Memory B cell (primary cell): ENCODE measurements at places on chromosomes 3 and 15.

DNA sequence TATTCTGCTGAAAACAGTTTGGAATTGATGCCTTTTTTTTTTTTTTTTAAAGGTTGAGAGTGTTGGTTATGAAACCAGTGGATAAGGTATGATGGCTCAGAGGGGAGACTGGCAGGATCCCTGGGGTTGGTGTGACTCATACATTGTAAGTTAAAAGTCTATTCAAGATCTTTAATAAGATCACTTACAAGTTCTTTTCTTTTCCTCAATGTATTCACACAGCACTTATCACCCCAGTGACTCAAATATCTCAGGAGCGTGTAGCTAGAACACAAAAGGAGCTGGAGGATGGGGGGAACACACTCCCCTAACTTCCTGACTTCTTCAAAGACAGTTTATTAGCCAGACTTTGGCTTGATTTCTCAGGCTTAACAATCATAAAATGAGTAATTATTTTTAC, 285.3 kb downstream of the SV2B start:
- no peak for DNase-seq

- no peak for DNase-seq
Observed at GRCh38 chr3:133136114-133137041, 98.2 kb downstream of the TMEM108 start.

- DNase-seq = no peak
Observed at GRCh38 chr15:57223345-57223744, 153.0 kb upstream of the CGNL1 start.

GRCh38 chr15:41772720-41773331, 1.5 kb upstream of the MAPKBP1 start:
- peak; percentile 54 for DNase-seq

DNA sequence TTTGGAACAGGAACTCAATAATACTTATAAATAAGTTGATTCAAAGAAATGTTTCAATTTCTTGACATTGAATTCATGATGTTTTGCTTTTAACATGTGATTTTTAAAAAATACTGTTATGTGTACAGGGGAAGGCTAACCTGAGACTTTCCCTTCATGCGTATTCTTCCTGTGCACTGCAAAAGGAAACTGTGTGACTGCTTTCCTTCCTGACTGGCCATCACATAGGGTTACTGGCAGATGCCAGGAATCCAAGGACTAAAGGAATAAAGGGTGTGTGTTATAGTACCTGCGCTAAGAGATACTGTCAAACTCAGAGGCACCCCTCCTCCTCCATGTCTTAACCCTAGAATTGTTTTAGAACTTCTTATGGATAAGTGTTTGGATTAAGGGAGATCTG, 236.0 kb downstream of the UBE2E2 start:
- no peak for DNase-seq

DNA sequence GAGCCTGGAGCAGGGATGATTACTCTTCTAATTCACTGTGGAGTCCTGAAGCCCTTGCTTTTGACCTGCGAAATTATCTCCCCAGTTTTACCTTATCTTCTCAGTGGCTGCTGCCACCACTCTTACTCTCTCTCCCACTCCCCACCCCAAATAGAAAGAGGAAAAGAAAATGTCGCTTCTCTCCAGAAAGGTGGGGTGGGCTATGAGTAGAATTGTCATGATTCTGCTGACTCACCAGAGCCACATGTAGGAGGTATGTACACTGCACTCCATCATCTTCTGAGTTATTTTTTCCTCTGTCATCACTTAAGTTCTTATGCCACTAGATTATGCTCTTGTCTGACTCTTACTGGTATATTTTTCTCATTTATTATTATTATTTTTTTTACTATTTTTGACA, 43.9 kb upstream of the TMEM158 start:
- DNase-seq = no peak

DNA sequence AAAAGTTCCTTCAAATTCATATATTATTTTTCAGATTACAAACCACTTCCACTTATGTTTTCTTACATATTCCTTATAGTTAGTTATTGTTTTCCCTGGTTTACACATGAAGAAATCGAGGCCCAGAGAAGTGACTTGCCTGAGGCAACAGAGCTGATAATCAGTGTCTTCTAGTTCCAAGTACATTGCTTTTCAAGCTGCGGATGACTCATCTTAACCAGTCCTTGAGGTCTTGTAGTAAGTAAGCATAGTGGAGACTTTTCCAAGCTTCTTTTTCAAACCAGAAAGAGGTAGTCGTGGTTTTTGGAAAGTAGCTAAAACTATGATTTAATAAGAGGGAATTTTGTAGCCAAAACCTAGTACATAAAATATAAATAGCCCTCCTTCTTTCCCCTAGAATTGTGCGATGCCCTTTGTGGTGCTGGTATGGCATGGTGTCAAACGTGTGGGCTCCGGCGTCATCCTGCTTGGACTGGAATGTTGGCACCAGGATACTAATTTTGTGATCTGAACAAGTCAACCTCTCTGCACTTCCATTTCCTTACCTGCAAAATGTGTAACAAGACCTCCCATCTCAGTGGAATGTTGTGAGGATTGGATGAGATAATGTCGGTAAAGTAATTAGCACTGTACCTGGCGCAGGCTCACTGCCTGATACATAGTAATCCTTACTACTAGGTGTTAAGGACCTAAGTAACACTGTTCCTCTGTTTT, 19.0 kb upstream of the DLG1 start:
- DNase-seq = no peak

DNA sequence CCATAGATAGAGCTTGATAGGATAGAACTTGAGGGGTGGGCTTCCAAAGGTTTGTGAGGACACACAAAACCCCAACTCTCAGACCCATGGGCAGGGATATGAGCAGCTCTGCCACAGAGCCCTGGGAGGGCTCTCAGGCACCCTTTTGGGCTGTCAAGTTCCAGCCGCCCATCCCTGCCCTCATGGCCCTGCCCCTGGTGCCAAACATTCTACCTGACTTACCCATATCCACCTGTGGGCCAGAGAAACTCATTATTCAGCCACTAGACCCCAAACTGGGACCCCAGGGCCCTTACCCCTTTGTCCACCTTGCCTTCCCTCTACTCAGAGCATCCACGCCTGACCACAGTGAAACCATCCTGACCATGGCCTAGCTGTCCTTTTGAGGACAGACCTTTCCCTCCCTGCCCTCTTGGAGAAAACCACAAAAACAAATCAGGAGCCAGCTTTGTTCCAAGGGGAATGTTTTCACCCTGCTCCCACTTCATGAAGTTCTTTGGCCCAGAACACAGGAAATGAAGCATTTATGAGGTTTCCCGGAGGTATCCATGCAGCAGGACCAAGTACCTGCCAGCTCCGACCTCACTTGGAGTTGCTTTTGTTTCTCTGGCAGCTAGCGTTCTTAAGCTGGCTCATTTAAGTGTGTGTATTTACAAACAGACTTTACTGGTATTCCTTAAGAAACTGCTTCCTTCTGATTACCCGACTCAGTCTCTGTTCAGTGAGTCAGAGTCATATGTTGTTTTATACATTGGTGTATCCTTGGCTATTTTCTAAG, 34.2 kb upstream of the GALNT15 start:
- DNase-seq = no peak

GRCh38 chr3:129878355-129878754, 15.2 kb downstream of the TMCC1 start:
- DNase-seq = no peak

DNA sequence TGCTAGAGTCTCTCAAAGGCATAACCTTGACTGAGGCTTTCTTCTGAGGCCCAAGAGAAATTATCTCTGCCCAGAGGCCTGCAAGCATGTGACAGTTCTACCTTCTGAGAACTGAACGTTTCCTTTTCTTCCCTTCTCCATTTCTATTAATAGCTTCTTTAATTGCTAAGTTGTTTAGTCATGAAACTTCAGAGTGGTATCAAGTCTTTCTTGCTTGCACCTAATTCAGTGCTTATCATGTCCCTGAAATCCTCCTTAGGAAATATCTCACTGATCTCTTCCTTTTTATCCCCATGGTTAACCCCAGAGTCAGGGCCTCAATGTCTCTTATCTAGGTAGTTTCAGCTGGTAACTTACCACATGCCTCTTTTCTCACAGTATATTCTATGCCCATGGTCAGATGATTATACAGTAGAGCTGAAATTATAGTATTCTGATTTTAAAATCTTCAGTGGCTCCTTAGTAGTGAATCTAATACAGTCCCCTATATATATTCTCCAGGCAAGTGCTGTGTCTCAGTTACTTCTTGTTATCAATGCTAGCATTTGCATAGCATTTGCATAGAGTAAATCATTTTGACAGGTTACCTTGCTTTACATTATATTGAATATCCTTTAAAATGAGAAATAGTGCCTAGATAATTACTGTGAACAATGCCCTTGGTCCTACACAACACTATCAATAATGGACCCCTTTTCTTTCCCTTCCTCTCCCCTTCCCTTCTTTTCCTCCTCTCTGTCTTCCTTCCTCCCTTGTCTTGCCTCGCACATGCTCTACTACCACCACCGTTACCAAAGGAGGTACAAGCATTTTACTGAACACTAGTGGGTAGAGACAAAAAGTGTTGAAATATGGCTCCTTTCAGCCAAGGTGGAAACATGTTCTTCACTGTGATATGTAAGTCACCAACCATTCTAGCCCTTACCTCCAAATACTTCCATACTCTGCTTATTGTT, 33.0 kb downstream of the KBTBD8 start:
- DNase-seq = no peak

GRCh38 chr3:23994244-23994569, 49.1 kb downstream of the NR1D2 start:
- DNase-seq = no peak

DNA sequence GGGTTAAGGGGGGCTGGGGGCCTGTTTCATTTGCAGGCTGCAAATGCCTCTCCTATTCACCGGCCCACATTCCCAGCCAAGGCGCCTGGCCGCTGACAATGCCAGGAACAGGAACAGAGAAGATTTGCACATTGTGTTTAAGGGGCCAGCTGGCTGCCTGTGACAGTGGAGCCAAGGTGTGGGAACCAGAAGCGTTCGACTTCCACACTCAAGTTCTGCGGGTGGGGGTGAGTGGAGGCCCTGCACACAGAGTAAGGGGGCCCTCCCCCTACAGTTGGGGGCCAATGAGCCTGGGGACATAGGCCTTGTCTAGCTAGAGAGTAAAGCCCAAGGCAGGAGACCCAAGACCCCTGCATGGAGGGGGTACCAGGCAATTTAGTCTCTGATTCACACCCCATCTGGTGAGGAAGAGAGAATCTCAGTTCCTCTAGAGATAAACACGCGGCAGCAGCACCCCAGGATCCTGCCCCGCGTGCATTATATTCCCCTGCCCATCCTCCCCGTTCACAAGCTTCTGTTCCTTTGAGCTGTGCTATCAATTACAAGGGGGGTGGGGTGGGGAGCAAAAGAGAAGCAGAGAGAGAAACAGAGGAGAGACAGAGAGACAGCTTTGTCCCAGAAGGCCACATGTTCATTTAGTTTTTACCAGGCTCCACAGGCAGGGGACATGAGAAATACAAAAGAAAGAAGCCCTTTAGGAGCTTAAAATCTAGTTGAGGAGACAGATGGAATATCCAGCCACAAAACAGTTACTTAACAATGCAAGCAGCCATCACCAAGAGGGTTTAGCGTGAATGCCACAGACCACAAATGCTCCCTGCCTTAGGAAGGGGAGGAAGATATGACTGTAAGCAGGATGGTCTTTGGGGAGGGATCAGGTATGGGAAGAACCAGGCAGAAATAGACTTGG, 9.2 kb downstream of the IGDCC3 start:
- no peak for DNase-seq

- no peak for DNase-seq
Observed at GRCh38 chr15:67740405-67740804, 84.9 kb upstream of the SKOR1 start.

- DNase-seq = no peak
Observed at GRCh38 chr15:64333986-64334929, 21.7 kb downstream of the CSNK1G1 start.

GRCh38 chr3:61052851-61053250, 198.4 kb downstream of the FHIT start:
- no peak for DNase-seq

DNA sequence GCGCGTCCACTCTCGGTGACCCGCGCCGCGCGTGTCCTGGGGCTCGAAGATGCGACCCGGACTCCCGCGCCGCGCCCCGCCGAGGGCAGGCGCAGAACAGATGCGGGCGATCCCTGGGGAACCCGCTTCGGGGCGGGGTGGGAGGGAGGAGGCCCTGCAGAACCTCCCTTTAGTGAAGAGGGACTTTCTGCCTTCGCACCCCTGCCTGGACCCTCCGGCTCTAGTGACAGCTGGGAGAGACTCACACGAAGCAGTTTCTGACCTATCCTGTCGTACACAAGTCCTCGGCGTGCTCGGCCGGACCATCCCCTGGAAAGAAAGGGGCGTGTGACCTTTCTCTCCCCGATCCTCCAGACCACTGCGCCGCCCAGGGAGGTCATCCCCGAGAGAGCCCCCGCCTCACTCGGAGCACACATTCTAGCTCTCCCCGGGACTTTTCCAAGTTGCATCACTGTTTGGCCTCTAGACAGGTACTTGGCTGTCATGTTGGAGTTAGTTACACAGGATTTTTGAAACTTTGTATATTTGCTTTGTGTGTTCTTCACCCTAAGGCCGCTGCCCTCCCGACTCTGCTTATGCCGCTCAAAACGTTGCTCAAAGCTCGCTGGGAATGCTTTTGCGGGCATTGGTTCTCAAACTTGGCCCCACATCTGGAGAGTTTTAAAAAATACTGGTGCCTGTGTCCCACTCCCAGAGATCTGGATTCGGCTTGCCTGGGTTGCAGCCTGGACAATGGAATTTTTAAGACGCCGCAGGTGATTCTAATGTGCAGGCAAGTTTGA, 582 bp downstream of the CGNL1 start:
- DNase-seq = no peak

DNA sequence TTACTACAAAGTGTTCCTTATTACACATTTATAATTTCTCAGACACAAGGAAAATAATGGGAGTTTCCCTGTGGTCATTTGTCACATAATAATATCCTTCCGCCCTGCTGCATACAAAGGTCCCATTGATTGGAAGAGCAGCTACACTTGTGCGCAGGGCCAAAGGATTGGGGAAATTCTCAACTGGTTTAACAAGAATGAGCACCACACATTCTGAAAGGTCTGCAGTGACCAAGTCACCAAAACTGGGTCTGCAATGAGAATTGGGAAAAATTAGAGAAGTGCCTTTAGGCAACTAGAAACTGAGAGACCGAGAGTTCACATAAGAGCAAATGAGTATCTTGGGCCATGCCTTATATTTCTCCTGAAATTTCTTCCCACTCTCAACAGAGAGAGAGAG, 98.2 kb upstream of the NR2F2 start:
- no peak for DNase-seq

GRCh38 chr15:66578286-66578875, 12.6 kb upstream of the LCTL start:
- DNase-seq = no peak

GRCh38 chr15:48748535-48748934, 62.3 kb downstream of the CEP152 start:
- DNase-seq = no peak

DNA sequence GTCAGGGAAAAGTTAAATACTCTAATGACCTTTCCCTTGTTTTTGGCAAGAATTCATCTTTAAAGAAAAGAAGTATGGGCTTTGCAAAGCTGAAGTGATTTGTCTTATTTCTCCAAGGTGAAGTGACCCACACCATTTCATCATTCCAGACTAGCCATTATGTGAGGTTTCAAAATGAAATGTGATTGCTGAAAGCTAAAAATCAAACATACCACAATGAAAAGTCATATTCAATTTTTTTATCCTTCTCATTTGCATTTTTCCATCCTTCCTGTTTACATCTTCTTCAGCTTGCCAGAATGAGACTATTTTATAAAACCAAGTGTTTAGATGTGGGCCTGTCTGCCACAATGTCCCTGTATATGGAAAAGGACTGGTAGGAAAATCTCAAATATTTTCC, 142.3 kb upstream of the STRIT1 start:
- no peak for DNase-seq
